Ovary (tissue), 10 donors: ENCODE measurements at places on chromosomes 6 and 20. TPM values are rescaled to one million over a fixed set of nuclear protein-coding genes. Genes with fewer than 3 reads are reported as not detected.

The CTAGE9 gene
- not detected for polyA plus RNA-seq

The TASP1 gene
- 6.4 TPM for polyA plus RNA-seq

The TCF21 gene
- polyA plus RNA-seq: 50.9 TPM

The PLA2G7 gene
- polyA plus RNA-seq: 1.4 TPM

The TSBP1 gene
- not detected for polyA plus RNA-seq

The TFAP2D gene
- polyA plus RNA-seq: not detected

The MOXD1 gene
- polyA plus RNA-seq: 0.31 TPM

The TMX4 gene
- 26.6 TPM for polyA plus RNA-seq

The LIME1 gene
- polyA plus RNA-seq: 0.15 TPM
